ENCODE measurements at places on chromosomes 3 and 15.
A peak's percentile ranks its signal among the peaks of the same experiment; 100 is the strongest.

GRCh38 chr15:44427756-44428724 lies 611 bp downstream of the CTDSPL2 start:
- DNase-seq, result peak; percentile 61

DNA sequence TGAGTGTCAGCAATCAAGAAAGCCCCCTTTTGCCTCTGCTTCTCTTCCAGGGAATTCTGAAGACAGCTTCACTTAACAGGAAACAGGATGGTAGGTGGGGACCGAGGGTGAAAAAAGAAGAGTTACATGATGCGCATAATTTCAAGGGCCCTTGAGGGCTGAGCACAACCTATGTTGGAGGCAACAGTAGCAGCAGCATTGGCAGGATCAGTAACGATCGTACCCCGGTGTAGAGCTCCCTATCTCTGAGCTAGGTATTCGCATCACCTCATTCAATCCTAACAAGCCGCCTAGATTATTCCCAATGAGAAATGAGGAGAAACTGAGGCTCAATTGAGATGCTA lies 432 bp upstream of the RAD54L2 start:
- DNase-seq, result peak; percentile 14

GRCh38 chr15:90004671-90005070 lies 3.5 kb downstream of the ZNF710 start:
- DNase-seq, result no peak

- DNase-seq, result peak; percentile 97
Observed at GRCh38 chr15:76311100-76311953, at the start of gene ETFA. TSS of gene ETFA (minus strand) at chr15:76311469. CDS start at chr15:76311388, 81 bp downstream.

- DNase-seq, result no peak
Observed at GRCh38 chr3:138135146-138135832, 3.1 kb upstream of the A4GNT start.

DNA sequence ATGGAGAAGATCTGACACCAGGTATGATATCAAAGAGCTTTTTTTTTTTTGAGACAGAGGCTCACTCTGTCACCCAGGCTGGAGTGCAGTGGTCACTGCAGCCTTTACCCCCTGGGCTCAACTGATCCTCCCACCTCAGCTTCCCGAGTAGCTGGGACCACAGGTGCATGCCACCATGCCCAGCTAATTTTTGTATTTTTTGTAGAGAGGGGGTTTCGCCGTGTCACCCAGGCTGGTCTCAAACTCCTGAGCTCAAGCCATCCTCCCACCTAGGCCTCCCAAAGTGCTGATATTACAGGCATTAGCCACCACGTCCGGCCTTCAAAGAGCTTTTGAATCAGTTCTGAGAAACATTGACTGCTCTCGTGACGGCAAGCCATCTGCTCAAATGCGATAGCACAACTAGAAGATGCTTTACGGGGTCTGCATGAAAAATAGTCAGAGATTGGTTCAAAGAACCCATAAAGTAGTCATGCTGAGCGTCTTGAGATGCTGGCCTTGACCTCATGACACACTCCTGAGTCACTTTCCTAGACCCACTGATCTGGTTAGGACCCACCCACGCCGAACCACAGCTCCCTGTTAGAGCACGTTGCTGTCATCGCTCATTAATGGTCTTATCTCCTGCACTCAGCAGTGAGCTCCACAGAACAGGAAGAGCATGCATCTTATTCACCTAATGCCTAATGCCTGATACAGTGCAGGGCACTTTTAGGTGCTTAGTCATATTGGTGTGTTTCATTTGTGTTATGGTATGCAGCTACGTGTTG lies 57.0 kb upstream of the NR2F2 start:
- DNase-seq, result no peak

- no peak for DNase-seq
Observed at GRCh38 chr15:74136540-74136813, 6.1 kb downstream of the ISLR2 start.

DNA sequence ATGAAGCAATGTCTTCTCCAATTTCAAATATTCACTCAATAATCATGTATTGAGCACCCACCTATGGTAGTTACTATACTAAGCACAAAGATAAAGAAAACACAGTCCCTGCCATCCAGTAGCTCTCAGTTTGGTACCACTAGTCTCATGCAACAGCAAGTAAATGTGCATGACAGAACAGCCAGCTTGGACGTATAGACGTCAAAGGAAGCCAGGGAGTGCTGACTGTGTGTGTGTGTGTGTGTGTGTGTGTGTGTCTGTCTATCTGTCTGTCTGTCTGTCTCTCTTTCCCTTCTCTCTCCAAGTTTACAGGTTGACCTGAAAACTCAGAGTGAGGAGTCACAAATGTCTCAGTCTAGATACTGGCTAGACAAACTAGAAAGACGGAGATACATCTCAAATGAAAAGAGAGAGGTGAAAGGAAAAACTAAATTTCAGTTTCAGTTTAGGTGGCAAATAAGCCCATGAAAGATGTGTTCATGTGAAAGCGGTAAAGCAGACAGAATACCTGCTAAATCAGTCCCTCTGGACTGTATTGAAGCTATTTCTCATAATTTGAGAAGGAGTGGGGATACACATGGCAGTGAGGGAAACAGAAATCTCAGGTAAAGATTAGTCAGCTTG lies 141.1 kb upstream of the PTPRG start:
- DNase-seq, result no peak

GRCh38 chr3:13011573-13012220 lies 61.5 kb downstream of the IQSEC1 start:
- DNase-seq, result peak; percentile 91

All from NAMALWA (cell line).